ENCODE measurements at places on chromosomes 1 and 21. TPM values are rescaled to one million over a fixed set of nuclear protein-coding genes. Genes with fewer than 3 reads are reported as not detected.

Gene KCNH1
- not detected for total RNA-seq

Gene ETV3L
- not detected for total RNA-seq

- DNase-seq, result no peak
- H3K27me3 ChIP-seq, result peaks cover 6% of the 10 kb centered on the region
- H3K4me1 ChIP-seq, result no peaks in the 10 kb centered on the region
- no peak overlapping the region for H3K4me3 ChIP-seq
- no peaks in the 10 kb centered on the region for H3K36me3 ChIP-seq
- H3K27ac ChIP-seq, result no peak overlapping the region
These were observed 21.6 kb downstream of the TNN start for GRCh38 chr1:175089136-175089718.

GRCh38 chr1:17615959-17616358 is 76.5 kb downstream of the ARHGEF10L start:
- H3K27ac ChIP-seq, result no peak overlapping the region
- no peak overlapping the region for H3K4me3 ChIP-seq
- no peaks in the 10 kb centered on the region for H3K27me3 ChIP-seq
- no peak for DNase-seq
- H3K36me3 ChIP-seq, result no peaks in the 10 kb centered on the region

DNA sequence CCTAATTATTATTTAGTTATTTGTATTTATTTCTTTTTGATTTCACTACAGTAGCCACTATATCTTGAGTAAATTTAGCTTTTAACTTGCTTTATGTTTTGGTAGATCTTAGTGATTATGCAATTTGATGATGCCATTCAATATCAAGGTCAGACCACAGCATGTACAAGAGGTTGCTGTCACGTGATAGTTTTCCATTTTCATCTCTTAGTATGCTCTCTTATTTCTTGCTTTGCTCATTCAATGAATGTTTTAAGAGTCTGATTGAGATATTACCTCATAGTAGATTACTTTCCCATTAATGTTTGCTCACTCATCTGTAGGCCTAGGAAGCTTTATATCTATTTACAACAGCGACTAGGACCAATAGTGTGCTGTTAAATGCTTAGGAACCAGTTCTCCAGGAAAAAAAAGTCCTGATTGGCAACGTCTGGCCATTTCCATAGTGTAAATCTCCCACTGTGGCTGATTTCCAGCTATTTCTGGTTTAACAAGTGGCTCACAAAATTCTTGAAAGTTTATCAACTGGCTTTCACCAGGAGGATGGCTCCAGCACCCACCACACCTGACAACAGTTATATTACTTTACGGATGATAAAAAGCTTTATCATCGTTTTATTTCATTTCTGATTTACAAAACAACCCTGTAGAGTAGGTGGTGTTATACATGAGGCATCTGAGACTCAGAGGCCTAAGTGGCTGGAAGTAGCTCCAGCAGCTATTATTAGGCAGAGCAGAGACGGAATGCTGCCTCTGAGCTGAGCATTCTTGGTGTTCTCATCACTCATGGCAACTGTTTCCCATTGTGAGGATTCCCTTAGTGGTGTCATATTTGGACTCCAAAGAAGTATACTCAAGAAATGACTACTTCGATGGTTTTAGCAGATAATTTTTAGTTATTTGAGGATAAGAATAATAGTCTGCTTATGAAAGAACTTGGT is 235.2 kb downstream of the DISC1 start:
- no peaks in the 10 kb centered on the region for H3K4me1 ChIP-seq
- no peaks in the 10 kb centered on the region for H3K36me3 ChIP-seq
- H3K27me3 ChIP-seq, result no peaks in the 10 kb centered on the region
- no peak for DNase-seq
- no peak overlapping the region for H3K4me3 ChIP-seq
- H3K27ac ChIP-seq, result no peak overlapping the region

DNA sequence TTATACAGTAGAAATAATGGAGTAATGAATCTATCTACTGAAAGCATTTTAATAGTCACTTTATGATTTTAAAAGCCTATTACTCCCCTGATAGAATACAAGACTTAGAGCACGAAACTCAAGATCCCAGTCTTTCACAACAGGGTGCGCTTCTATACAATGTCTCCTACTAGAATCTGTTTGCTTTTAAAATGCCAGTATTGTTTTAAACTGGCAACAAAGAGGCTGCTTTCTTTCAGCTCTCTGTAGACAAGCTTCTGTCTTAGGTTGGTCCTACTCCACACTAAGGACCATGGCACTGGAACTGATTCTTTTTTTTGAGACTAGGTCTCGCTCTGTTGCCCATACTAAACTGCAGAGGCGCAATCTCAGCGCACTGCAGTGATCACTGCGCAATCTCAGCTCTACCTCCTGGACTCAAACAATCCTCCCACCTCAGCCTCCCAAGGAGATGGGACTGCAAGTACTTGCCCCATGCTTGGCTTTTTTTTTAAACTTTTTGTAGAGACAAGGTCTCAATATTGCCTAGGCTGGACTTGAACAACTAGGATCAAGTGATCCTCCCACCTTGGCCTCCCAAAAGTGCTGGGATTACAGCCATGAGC is 4.8 kb downstream of the DCAF8 start:
- no peak overlapping the region for H3K4me3 ChIP-seq
- H3K27ac ChIP-seq, result no peak overlapping the region
- DNase-seq, result no peak
- no peaks in the 10 kb centered on the region for H3K27me3 ChIP-seq

DNA sequence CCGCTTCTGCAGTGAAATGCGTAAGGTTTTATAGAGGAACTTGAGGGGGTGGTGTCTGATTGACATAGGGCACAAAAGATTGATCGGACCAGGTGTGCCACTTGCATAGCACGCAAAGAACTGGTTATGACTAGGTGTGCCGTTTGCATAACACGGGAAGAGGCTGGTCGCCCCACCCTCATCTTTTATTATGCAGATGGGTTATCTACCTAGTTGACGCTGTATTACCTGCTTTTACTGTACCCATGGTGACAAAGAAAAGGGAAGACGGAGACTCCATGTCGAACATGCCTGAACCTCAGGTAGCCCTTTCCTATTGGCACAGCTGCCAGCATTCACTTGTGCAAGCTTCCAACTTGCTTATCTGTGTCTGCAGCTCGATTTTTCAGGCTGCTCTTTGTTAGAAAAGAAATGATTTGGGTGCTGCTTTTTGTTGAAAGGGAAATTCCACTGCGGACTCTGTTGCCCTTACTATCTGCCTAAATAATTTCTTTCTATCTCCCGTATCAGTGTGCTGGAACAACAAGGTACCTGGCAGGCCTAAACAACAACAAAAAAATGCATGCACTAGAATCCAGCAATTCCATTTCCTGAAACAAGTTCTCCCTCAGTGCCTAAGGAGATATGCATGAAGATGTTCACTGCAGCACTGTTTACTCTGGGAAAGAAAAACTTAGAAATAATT is 194.4 kb upstream of the KAZN start:
- no peaks in the 10 kb centered on the region for H3K36me3 ChIP-seq
- DNase-seq, result no peak
- H3K4me1 ChIP-seq, result no peaks in the 10 kb centered on the region
- H3K4me3 ChIP-seq, result no peak overlapping the region
- no peaks in the 10 kb centered on the region for H3K27me3 ChIP-seq

- no peak overlapping the region for H3K27ac ChIP-seq
- no peaks in the 10 kb centered on the region for H3K4me1 ChIP-seq
- DNase-seq, result no peak
- H3K36me3 ChIP-seq, result no peaks in the 10 kb centered on the region
- H3K4me3 ChIP-seq, result no peak overlapping the region
These were observed 11.7 kb downstream of the NKAIN1 start for GRCh38 chr1:31227891-31228568.

DNA sequence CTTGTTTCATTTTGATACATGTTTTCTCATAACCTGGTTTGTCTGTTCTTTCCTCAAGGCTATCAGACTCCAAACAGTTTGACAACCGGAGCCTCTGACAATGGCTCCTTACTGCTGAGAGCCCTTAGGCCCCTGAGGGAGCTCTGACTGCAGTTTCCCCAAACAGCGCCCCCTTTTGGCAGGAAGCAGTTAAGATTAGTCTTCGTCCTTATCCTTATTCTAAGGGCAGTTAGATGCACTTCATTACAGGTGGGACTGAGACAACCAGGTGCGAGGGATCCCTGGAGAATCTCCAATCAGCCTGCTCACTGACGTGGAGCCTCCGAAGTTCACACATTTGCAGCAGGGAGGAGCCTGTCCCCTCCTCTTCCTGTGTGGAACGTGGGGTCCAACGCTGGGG is 393.1 kb downstream of the BRINP3 start:
- H3K27me3 ChIP-seq, result no peaks in the 10 kb centered on the region
- no peak overlapping the region for H3K27ac ChIP-seq
- no peaks in the 10 kb centered on the region for H3K4me1 ChIP-seq
- H3K36me3 ChIP-seq, result no peaks in the 10 kb centered on the region
- DNase-seq, result no peak

Data from CD4-positive, CD25-positive, alpha-beta regulatory T cell (primary cell).